Activated T-helper 17 cell treated with anti-CD3 and anti-CD28 coated beads, Interleukin-2, amount 50 U/mL, for 72 hours (primary cell): ENCODE measurements at places on chromosomes 6 and 20. TPM values are rescaled to one million over a fixed set of nuclear protein-coding genes. Genes with fewer than 3 reads are reported as not detected.

DNA sequence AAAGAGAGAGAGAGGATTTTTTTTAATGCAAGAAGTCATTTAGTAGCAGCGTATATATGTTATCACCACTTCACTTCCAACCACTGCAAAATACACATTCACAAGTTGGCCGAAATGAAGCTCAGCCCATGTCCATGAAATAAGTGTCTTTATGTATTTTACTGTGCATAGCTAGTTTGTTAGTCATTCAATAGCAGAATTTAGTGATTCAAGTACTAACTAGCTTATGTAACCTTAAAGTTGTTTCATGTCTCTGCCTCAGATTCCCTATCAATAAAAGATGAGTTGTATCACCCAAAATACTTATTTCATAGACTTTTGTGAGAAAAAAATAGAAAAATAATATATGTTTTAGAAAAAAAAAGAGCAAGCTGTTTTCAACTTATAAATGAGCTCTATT lies 153.7 kb upstream of the PRDM1 start:
- no peak for ATAC-seq

DNA sequence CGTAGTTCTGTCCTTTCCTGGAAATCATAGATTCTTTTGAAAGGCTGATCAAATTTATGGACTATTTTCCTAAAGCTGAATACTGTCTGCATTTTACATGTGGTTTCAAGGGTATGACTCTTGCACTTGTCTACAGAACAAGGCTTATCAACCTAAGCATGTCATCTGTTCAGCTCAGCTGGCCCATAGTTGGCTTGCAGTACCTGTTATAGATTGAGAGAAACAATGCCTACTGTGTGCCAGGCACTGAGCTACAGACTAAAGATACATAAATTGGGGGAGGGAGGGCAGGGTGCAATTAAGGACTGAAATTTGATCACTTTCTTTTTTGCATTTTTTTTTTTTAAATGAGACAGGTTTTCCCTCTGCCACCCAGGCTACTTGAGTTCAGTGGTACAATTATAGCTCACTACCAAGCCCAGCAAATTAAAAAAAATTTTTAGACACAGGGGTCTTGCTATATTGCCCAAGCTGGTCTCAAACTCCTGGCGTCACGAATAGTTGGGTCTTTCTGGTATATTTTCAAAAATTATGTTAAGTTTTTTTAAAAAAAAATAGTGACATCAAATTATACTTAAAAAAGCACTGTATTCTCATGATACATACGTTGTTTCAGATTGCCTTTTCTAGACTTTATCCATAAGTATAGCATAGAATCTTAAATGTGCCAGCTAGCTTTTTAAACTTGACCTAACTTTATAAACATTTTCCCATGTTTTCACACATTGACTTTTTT lies 52.2 kb downstream of the RREB1 start:
- no peak for ATAC-seq

- ATAC-seq = no peak
These were observed 6.5 kb downstream of the PLEKHG1 start for GRCh38 chr6:150606168-150606591.

DNA sequence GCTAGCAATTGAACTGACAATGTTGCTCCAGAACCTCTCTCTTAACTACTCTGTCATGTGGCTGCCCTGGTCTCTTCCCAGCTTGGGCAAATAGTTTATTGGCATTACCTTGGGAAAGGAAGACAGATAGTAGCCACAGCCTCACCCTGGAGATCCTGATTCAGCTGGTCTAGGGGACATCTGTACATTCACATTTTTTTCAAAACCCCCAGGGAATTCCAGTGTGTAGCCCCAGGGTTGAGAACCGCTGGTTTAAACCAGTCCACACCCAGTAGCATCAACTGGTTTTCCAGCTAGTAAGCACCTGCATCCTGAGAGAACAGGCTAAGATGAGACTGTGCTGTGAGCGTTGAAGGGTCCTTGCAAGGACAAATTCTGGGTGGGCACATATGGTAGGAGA lies 9.6 kb downstream of the SCUBE3 start:
- ATAC-seq = no peak

DNA sequence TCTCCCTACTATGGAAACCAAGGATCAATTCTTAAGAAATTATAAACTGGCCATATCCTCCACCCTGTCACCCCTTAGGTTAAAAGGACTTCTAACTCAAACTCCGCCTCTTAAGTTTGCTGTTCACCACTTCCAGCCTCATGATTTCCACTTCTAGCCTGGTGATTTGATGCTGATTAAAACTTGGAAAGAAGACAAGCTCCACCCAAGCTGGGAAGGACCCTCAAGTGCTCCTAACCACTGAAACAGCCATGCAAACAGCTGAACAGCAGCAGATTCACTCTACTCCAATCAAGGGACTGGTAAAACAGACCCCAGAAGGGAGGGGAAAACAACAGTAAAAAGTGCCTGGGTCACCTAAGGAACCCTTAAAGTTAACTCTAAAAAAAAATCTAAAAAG lies 10.3 kb downstream of the LCA5 start:
- no peak for ATAC-seq

- ATAC-seq = no peak
These were observed 32.3 kb upstream of the LY86 start for GRCh38 chr6:6556161-6556737.

GRCh38 chr6:12224251-12224650 lies 65.9 kb upstream of the EDN1 start:
- no peak for ATAC-seq

GRCh38 chr6:15088904-15089568 lies 156.8 kb upstream of the JARID2 start:
- ATAC-seq = no peak

GRCh38 chr6:26183581-26184366 lies 96.5 kb downstream of the HFE start:
- peak; percentile 91 for ATAC-seq

GRCh38 chr6:130381459-130382380 lies 15.9 kb downstream of the TMEM200A start:
- peak; percentile 88 for ATAC-seq

- no peak for ATAC-seq
These were observed 576.6 kb upstream of the FLRT3 start for GRCh38 chr20:14913896-14914620.

DNA sequence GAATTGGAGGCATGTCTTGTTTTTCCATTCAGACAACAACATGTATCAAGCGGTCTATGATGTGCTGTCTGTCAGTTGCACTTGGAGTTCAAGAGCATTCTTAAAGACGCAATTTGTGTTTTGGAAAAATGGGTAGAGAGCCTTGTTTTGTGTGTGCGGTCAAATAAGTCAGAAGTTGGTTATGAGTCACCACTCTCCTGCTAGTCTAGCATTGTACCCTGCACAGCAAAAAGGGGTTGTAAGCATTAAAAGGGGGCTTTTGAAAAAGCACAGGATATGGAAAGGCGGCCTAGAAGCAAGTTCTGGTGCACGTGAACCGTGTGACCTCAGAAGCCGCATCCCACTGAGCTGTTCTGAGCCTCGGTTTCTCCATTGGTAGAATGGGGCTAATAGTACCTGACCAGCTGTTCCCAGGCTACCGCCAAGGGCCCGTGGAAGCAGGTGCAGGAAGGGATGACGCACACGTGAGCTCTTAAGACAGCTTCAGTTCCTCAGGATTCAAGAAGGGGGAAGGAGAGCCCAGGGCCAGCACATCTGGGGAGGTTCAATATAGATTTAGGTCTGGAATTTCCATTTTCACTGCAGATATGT lies 61.6 kb upstream of the SNX9 start:
- ATAC-seq = peak; percentile 56

DNA sequence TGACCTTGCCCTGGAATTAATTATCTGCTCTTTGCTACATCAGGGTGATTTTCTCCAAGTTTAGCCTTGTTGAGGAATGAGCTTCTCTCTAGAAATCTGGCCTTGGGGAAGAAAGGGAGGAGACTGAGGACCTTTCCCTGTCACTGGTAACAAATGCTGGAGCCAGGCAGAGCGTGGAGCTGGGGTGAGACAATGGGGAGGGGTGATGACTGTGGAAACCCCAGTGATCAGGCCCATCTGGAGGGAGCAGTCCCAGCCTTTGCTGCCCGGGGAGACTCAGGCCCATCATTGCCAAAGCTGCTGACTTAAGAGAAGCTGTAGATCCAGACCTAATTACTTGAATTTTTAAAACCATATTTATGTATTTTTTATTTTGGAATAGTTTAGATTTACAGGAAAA lies 31.3 kb downstream of the BCAS4 start:
- ATAC-seq = no peak

GRCh38 chr20:46062621-46063020 lies 27.1 kb downstream of the NCOA5 start:
- no peak for ATAC-seq

DNA sequence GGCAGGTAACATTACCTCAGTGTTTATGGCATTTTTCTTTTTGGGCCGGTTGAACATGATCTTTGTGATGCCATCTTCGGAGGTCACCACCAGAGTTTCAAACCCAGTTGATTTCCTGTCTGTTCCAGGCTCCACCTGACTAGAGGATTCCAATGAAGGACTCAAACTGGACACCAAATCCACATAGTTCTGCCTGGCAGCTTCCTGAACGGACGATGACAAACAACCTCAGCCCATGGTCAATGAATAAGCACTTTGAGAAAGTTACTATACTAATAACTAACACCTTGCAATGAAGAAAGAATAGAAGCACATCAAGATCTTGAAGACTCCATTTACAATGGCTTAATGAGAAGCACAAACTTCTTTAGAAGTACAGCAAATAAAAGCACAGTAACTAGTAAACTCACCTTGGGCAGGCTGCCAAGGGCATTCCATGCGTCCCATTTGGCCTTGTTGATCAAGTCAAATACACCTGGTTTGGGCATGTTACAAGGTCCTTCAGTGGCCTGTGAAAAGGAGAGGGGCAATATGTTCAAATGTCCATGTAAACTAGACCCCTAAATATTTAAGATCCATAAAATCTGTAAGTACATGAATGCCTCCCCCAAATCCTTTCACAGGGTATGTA lies 4.9 kb downstream of the ECI2 start:
- no peak for ATAC-seq

DNA sequence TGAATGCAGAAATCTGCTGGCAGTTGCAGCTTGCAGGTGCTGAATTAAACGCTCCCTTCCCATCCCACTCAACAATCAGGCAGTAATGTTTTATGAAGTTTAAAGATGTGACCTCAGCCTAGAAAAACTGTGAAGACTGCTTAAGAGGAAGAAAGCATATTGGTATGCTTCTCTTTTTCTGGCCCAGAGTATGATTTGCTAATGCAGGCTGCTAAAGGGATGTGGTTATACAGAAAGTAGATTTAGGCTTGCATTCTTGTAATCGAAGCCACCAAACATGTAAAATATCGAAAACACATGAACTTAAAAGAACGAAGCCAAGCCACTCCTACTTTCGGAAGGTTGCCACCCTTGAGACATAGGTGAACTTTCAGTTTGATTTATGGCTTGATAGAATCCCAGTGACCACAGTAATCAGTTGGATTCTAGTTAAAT lies 40.7 kb downstream of the MAP3K5 start:
- ATAC-seq = peak; percentile 70

GRCh38 chr6:167669870-167670802 lies 156.6 kb upstream of the AFDN start:
- ATAC-seq = no peak

GRCh38 chr6:27838945-27839625 lies 73.1 kb downstream of the OR2B2 start:
- ATAC-seq = peak; percentile 10

GRCh38 chr6:111970426-111970825 lies 83.5 kb upstream of the CCN6 start:
- no peak for ATAC-seq

DNA sequence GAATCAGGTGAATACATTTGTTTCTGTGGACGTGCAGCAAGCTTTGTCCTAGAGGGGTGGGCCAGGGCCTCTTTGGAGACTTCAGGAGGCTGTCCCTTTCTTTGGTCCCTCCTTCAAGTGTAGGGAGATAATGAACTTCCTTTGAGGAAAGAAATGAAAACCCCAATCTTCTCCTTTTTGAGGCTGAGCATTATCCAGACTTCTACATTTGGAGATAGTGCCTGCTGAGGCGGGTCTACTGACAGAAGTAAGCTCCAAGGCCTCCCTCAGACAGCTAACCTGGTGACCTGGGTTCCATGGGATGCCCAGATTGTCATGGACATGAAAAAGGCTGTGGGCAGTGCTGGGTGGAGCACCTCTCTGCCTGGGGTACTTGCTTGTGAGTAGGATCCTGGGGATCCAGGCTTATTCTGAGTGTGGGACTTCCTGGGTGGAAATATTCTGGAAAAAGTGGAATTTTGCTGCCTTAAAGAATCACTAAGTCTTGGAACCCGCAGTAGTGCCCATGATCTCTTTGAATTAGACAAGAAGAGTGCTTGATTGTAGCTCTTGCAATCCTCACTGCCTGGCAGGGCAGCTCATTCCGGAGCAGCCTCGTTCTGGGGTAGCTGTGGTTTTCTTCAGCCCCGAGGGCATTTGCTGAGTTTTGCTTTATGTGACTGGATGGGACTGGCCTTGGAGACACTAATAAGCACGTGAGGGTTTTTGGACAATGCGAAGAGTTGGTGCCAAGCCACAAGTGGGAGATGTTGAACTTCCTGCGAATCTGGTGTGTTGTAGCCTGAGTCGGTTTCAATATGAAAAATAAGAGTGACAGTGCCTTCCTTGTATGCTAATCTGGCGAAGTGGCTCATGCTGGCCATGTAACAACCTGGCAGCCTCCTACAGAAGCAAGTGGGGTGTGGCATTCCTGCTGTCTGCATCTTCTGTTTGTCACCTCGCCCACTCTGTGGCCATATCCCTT lies 28.1 kb downstream of the SNRNP48 start:
- ATAC-seq = peak; percentile 66

DNA sequence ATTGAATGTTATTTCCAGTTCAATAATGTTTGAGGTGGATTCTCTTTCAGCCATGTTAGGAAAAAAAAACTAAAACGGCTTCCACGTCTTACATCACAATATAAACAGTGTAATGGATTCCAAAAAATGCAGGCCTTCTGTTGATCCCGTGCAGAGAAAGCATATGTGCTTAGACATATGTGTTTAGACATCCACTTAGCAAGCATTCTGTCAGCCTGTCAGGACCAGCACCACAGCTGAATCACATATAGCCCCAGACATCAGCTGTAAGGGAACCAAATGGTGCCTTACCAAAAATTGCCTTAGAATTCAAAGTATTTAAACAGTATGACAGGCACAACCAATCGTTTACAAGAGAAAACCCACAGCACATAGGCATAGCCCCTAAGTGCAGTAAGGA lies 304.9 kb downstream of the EYA4 start:
- no peak for ATAC-seq

- ATAC-seq = no peak
These were observed 62.7 kb upstream of the ZNF133 start for GRCh38 chr20:18225632-18226031.

- peak; percentile 44 for ATAC-seq
These were observed 87.5 kb downstream of the CRYBG1 start for GRCh38 chr6:106448000-106448426.

Gene PPP1R16B
- 79.5 TPM for total RNA-seq

Gene FAM209B
- total RNA-seq = 0.74 TPM

Gene TXNDC5
- total RNA-seq = 48.3 TPM

Gene PTPRT
- total RNA-seq = not detected

Gene TCP11
- total RNA-seq = not detected

Gene RNF182
- total RNA-seq = not detected
